ENCODE measurements at places on chromosomes 1 and 21.

- no peak for DNase-seq
These were observed 734.1 kb upstream of the ZP4 start for GRCh38 chr1:238624776-238625175.

DNA sequence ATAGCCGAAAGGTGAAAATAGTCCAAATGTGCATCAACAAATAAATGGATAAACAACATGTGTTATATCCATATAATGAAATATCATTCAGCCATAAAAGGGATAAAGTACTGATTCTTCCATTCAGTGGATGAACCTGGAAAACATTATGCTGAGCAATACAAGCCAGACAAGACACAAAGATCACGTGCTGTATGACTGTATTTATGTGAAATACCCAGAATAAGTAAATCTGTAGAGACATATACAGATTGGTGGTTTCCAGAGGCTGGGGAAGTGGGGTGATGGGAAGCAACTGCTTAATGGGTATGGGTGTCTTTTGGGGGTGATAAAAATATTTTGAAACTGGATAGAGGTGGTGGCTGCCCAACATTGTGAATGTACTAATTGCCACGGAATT is 13.3 kb upstream of the GSTM4 start:
- no peak for DNase-seq

DNA sequence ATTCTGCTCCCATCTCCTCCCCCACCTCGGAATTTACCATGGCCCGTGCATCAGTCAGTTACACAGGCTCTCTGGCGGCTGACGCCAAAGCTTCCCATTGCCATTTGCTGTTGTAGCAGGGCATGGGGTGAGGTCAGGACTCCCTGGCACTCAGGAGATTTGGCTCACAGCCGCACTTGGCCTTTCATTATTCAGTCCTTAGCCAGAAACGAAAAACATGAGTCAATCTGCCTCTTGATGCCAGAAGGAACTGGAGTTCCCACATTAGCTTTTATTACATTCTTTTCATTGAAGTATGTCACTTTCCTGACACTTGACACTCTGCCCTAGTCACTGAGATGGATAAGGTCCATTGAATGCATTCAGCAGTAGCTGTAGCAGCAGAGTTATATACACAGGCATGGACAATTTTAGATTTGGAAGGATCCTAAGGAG is 260.6 kb downstream of the CACNA1E start:
- DNase-seq, result no peak

DNA sequence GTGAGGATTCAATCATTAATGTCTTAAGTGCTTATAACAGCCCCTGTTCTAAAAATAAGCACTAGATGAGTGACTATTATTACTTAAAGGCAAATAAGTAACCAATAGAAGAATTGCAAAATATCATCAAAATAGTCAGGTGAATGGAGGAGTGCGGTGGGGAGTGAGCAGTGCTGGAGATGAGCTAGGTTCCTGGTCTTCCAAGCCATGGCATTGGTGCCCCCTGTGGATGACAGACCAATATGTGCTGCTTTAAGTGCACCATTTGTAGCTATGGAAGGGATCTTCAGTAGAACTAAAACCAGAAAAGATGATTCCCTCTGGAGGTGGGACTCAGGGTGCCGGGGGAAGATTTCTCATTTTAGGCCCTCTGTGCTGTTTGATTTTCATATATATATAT is 46.1 kb upstream of the SLC30A1 start:
- no peak for DNase-seq

DNA sequence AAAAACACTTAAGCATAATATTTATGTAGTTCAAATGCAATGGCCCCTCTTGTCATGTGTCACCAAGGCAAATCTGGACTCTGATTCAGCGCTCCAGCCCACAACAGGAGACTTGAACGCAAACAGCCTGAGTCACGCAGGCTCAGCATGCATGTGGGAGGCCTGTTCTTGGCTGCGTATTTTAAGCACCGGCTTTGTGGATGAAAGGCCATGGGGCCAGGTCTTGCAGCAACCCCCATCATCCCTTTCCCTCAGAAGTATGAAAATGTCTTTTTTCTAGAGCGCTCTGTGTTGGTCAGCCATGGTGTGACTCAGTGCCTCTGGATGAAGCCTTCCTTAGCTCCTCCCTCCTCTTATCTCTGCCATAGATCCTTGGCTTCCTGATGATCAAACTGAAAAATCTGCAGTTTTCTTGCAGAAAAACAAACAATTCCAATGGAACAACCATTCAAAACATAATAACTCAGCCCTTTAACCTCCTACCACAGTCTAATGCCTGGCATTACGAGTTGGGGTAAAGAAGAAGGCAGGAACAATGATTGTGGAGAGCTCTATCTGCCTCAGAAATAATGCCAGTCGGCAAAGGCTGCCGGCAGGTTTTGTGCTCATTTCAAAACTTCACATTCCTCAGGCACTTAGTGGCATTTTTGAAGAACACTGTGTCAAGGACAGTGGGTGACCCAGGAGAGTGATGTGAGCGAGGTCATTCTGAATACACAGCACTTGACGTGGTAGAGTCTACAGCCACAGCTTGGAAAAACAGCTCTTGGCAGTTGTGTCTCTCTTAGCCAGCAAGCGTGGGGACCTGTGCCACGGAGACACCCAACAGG is 167.5 kb downstream of the CLIC6 start:
- DNase-seq, result peak; percentile 22

GRCh38 chr1:96714881-96715280 is 6.7 kb upstream of the PTBP2 start:
- no peak for DNase-seq

DNA sequence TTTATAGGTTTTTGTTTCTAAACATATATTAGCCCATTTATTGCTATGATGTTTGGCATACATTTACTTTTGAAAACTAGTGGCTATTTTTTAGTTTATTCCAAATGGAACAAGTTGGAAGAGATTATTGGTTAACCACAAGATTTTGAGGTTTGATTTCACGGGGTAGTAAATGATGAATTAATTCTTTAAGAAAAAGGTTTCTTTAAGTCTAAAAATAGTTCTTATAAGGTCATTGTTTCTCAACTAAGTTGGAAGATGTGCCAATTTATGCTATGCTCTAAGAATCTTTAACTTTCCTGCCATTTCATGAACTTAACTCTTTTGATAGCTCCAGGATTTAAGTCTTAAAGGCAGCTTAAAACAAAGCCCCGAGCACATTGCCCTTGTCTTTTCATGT is 183.8 kb downstream of the LMO4 start:
- no peak for DNase-seq

- no peak for DNase-seq
These were observed 67.5 kb downstream of the MIS18A start for GRCh38 chr21:32211306-32211705.

- DNase-seq, result no peak
These were observed 6.1 kb downstream of the ZNF692 start for GRCh38 chr1:248852481-248853405.

DNA sequence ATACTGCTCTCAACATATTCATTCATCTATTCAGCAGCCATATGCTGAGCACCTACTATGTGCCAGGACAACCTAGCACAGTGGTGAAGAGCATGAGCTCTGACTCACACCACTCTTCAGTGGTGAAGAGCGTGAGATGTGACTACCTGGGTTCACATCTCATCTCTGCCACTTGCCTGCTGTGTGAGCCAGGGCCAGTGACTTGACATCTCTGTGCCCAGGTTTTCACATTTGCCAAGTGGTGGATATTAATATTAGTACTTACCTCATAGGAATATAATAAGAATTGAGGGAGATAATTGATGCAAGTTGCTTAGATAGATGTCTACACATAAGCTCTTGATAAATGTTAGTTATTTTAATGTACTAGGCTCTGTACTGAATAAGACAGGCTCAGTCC is 488.9 kb downstream of the PTPRU start:
- DNase-seq, result no peak

- no peak for DNase-seq
These were observed 971 bp upstream of the GNG4 start for GRCh38 chr1:235650341-235651169.

- DNase-seq, result no peak
These were observed 81.4 kb downstream of the ASTN1 start for GRCh38 chr1:177082855-177083693.

DNA sequence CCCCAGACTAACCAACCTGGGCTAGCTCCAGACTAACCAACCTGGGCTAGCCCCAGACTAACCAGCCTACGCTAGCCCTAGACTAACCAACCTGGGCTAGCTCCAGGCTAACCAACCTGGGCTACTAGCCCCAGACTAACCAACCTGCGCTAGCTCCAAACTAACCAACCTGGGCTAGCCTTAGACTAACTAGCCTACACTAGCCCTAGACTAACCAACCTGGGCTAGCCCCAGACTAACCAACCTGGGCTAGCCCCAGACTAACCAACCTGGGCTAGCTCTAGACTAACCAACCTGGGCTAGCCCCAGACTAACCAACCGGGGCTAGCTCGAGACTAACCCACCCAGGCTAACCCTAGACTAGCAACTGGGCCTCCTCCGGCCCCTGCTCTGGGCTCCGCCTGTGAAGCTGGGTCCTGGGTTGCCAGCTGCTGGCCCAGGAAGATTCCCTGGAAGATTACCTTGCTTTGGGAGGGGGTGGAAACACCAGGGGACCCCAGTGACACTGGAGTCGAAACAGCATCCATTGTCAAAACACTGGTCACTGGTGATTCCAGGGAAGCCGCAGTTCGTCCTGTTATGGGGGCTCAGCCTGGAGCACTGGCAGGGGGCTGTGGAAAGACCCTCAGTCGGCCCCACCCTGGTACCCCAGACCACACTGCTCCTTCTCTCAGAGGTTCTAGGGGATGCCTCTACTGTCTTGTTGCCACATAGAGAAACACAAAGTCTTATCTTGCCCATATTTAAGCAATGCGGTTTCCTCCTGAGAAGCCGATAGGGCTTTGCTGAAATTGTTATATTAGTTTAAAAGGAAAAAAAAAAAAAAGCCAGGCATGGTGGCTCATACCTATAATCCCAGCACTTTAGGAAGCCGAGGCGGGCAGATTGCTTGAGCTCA is 1.1 kb downstream of the TFF2 start:
- DNase-seq, result no peak

DNA sequence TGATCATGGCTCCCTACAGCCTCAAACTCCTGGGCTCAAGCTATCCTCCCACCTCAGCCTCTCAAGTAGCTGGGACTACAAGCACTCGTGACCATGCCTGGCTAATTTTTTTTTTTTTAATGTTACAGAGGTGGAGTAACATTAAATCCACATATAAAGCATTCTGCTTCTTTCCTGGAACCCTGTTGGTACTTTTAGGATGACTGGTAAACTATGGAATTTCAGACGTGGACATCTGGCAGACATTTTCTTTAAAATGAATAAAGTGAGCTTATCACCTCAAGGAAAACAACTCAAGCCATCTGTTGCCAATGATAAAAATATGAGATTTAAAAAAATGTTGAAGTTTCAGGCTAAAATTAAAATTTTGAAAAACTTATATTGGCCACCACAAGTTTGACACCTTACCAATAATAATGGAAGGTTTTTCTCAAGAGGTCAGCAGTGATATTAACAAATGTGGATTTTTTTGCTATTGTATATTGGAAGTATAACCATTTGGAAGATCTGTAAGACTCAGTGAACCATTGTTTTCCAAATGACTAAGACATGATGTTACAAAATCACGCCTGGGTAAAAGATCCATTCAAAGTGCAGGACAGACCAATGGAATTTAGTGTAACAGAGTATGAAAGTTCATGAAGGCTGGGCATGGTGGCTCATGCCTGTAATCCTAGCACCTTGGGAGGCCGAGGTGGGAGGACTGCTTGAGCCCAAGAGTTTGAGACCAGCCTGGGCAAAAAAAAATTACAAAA is 52.7 kb upstream of the EIF4G3 start:
- no peak for DNase-seq

Measured in activated CD4-positive, alpha-beta T cell treated with anti-CD3 and anti-CD28 coated beads, Interleukin-2, amount 50 U/mL, for 4 hours (primary cell).